ENCODE measurements at places on chromosomes 11 and 22.

DNA sequence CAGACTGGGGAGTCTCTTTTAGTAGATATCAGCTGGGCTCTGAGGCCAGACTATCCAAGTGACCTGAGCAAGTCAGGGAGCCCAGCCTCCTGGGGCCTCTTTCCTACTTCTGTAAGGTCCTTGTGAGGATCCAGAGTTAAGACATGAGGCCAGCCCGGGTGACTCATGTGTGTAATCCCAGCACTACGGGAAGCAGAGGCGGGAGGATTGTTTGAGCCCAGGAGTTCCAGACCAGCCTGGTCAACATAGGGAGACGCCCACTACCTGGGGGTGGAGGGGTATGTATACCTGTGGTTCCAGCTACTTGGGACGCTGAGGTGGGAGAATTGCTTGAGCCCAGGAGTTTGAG is 36.9 kb upstream of the POLA2 start:
- peak; percentile 67 for DNase-seq

- DNase-seq: no peak
Observed at GRCh38 chr11:62223095-62223494, 14.6 kb downstream of the SCGB2A1 start.

DNA sequence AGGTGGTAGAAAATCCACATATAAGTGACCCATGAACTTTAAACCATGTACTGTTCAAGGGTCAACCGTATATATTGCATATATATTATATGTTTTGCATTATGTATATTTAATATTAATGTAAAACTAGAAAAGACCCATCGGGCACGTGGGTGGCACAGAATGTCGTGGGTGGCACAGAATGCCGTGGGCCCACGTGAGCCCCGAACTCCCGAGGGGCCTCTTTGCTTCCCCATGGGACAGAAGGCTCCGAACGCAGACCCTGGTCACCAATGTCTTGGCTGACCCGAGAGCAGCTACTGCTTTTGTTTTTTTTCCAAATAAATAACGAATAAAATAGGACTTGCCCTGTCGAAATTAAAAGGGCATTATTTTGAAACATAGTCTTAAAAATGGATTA is 415.4 kb downstream of the BRD1 start:
- no peak for DNase-seq

DNA sequence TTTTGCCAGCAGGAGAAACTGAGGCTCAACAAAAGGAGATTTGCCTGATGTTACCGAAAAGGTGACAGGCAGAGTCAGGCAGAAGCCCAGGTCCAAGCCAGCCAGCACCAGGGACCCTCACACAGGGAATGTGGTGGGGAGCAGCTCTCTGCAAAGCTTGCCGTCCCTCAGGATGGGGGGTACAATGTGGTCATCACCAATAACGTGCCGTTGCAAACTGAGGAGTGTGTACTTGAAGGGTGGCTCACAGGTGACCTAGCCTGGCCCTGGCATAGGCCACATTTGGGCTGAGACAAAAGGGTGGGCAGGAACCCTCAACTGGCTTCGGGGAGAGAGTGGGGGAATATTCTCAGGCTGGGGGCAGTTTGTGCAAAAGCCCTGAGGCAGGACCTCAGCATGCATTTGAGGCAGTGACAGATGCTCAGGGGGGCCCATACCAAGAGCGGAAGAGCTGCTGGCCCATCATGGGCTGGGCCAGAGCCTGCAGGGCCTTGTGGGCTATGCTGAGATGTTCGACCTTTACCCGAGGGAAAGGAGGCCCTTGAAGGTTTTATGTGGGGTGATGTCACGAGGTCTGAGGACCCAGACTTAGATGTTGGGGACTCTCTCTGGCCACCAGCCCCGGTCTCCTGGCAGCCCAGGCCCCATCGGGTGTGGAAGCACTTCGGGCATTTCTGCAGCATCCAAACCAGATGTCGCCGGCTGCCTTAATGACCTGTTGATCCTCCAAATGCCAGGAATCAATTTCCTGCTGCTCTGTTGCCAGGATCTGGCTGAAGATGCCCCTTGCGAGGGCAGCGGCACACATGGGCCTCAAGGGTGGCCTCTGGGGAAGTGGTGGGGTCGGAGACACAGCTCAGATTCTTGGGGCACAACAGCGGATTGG is 57.4 kb upstream of the SHISAL1 start:
- DNase-seq: no peak

DNA sequence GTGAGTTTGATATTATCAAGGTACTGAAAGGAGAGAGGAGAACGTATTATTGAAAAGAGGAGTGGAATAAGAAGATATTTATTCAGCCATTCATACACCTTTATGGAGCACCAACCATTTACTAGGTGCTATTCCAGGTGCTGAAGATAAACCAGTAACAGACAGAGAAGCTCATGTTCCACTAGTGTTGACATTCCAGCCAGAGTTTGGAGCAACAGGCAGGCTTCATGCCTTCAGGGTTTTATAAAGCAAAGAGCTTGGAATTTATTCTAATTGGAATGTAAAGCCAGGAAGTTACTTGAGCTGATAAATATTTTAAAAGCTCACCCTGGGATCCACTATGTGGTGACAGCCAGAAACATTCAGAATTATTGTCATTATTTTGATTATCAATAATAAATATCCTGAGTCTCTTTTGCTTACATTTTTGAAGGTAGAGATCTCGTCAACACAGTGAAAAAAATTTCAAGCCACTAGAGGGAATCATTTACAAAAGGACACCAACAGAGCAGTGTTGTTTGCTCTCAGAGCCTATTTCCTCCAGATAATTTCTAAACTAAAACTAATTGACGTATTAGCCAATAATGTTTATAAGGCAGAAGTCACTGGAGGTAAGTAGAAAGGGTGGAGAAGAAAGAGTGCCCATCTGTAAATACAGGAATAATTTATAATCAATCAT is 172.0 kb downstream of the KCNA4 start:
- DNase-seq: no peak

DNA sequence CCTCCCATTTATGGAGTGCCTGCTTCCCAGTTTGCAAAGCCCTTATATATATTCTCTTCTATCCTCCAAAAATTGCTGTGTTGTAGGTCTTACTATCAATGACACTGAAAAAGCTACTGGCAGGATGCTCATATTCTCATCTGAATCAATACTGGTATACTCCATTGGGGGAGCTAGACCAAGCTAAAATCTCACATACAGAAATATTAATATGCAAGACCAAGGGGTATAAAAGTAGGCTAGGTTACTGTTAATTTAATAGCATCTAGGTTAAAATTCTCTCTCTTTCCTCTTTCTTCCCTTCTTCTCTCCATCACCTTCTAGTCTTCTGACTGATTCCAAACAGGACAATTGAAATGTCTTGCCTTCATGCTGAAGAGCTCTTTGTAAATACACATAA is 17.1 kb upstream of the BDNF start:
- DNase-seq: no peak

DNA sequence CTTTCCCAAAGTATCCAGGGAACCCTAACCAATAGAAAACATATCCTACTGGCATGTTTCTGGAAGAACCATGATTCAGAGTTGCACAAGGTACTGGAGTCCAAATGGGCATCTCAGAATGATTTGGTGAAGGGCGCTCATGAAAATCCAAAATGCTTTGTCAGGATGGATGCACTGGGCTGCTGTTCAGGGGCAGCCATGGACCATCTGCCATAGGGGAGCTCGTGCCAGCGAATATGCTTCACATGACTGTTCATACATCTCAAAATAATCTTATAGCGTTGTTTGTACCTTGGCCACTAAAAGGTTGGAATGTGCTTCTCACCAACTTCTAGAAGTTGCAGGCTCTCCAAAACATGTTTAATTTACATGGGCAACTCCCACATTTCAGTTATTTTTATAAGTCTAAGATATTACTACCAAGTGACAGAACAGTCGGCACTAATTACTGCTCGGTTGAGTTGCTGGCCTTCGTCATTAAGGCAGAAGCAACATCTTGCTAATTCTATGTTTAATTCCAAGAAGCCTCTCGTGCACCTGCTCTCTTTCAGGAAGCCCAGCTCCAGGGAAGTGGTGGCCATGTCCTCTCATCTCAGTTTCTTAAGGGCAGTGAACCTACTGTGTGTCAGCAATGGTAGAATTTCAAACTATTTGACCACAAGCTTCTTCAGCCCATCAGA is 1497.7 kb downstream of the TBC1D22A start:
- no peak for DNase-seq

GRCh38 chr11:121451986-121452608 is at the start of gene SORL1:
Gene SORL1 (plus strand): TSS chr11:121452314. CDS start chr11:121452332, 18 bp downstream.
- DNase-seq: peak; percentile 44

DNA sequence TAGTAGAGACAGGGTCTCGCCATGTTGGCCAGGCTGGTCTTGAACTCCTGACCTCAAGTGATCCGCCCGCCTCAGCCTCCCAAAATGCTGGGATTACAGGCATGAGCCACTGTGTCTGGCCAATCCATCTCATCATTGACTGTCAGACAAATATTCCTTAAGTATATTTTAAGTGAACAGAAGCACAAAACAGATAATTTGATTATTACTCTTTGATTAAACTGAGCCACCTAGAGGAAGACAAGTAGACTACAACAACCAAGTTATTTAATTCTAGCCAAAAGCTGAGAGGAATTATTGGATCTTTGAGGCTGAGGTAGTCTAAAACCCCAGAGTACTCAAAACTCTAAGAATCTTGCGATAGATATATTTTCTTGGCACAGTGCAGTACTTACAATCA is 1.2 kb downstream of the ACRV1 start:
- no peak for DNase-seq

DNA sequence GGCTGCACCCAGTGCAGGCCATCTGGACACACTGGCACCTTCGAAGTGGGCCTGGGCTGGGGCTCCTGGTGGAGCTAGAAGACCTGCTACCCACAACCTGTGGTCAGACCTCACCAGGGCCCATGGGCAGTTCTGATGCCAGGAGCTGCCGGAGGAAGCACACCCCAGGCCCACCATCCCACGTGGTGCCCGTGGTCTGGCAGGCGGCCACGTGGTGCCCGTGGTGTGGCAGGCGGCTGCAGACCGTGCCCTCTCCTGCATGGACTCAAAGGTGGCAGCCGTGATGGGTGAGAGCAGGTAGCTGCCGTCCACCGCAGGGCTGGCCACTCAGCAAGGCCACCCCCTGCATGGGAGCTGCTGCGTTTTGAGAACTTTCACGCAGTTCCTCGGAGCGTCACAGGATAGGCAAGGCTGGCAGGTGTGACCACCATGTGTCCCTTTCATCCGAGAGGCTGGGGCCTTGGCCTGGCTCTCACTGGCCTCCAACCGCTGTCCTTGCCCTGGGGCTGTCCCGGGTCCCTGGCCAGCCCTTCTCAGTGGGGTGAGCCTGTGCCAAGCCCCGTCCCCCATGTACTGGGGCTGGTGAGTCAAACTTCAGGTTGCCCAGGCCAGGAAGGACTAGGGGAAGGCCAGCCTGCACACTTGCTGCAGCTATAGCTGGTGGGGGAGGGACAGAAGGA is 3.9 kb upstream of the IL17REL start:
- no peak for DNase-seq

DNA sequence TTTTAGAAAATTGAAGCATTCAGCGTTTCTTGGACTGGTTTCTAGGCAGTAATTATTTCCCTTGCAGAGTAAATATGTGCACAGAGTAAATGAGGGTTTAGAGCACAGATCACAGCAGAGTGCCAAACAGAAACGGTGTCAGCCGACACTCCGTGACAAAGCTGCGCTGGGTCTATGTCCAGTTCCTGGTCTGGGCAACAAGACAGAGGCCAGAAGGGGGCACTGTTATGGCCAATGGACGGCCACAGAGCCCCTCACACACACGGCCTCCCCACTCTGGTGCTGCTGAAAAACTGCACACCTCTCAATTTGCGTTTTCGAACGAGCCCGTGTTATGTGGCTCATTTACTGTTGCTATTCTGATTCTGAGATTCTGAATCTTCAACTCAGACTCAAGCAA is 180.7 kb downstream of the MPPED1 start:
- no peak for DNase-seq

- DNase-seq: no peak
Observed at GRCh38 chr22:39419096-39419495, 19.5 kb downstream of the TAB1 start.

- peak; percentile 87 for DNase-seq
Observed at GRCh38 chr11:76626921-76627401, 43.6 kb downstream of the LRRC32 start.

- DNase-seq: peak; percentile 74
Observed at GRCh38 chr11:7522121-7522520, 8.3 kb downstream of the PPFIBP2 start.

DNA sequence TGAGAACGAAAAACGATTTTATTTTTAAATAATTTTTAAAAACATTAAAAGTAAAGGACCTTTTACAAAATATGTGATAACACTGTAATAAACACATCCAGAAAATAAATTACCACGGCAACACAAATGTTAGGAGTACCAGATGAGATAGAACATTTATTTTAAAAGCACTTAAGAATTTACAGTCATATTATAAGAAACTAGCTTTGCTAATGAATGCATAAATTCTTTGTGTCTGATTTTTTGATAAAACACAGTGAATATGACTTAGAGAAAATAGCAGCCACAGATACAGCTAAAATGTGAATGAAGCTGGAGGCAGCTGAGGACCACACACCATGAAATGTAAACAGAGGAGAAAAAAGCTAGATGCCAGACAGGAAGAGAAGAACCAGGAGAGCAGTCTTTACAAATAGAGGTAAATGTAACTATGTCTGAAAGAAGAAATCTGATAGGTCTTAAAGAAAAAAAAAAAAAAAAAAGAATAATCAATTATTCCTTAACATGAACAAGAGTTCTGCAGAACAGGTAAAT is 14.6 kb downstream of the CCDC34 start:
- no peak for DNase-seq

- DNase-seq: no peak
Observed at GRCh38 chr11:2519517-2519861, 74.7 kb downstream of the KCNQ1 start.

DNA sequence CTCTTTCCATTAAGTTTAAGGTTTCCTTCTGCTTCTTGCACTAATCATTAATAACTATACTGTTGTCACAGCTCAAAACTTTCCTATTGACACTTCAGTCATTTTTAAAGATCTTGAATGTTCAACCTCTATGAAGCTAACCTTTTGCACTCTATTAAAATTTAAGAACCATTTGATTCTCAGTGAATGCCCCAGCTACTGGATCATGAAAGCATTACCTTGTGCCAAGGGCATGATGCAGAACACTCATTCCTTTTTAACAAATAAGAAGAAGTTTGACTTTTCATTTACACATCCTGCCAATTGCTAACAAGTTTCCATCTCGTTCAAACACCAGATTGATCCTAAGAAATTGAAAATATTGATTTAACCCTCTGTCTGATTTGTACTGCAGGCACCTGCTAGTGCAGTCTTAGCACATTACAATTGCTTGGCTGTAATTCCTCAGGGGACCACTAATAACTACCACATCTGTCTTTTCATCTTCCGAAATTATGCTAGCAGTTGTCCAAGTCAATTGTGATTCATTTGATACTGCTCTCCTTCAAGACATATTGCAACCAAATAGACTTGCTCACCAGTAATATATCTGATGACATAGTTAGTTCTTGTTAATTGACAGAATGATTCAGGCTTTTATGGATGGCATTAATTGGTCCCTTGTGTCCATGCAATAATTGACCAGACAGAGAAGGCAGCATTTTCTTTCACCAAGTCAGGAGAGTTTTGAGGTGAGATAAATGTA is 158.4 kb downstream of the TEAD1 start:
- DNase-seq: no peak

DNA sequence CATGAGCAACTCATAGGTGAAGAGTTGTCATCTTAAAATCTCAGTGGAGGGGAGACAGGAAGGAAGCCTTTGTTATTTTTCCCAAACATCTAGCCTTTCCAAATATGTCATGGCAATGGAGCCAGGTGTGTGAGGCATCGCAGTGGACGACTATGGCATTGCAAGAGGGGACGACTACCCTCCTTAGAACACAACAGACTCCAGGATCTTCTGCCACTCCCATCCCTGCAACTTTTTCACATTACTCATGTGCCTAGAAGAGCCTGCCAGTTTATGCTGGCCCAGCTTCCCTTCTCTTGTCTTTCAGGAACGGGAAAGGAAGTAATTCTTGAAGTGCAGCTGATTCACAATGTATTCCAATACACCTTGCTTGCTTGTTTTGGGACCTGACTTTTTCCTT is 1008.4 kb downstream of the OPCML start:
- DNase-seq: no peak
